ENCODE measurements at places on chromosomes 1 and 21.

DNA sequence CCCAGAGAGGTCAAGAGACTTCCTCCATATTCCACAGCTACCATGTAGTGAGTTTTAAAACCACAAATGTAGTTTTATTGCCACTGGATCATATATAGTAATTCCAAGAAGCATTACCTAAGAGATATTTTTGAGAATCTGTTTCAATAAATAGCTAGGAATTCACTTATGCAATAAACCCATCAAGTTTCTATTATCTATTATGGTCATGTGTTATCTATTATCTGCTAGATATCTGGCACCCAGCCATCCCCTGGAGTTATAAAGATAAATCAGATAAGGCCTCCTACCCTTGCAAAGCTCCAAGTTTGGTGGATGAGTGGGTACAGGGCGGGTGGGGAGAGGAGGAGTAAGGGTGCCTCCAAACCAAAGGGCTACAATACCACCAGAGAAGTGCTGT lies 10.3 kb upstream of the VWA5B1 start:
- DNase-seq = no peak

- no peak for DNase-seq
These were observed 70.8 kb upstream of the MPC2 start for GRCh38 chr1:168007691-168008090.

GRCh38 chr21:41845310-41846032 lies 33.7 kb downstream of the PRDM15 start:
- DNase-seq = no peak

GRCh38 chr1:162391790-162392563 lies 10.4 kb downstream of the C1orf226 start:
- DNase-seq = peak; percentile 43

GRCh38 chr1:40395190-40396175 lies 22.0 kb downstream of the SMAP2 start:
- DNase-seq = no peak

GRCh38 chr1:176560681-176561080 lies 97.7 kb downstream of the PAPPA2 start:
- DNase-seq = no peak

DNA sequence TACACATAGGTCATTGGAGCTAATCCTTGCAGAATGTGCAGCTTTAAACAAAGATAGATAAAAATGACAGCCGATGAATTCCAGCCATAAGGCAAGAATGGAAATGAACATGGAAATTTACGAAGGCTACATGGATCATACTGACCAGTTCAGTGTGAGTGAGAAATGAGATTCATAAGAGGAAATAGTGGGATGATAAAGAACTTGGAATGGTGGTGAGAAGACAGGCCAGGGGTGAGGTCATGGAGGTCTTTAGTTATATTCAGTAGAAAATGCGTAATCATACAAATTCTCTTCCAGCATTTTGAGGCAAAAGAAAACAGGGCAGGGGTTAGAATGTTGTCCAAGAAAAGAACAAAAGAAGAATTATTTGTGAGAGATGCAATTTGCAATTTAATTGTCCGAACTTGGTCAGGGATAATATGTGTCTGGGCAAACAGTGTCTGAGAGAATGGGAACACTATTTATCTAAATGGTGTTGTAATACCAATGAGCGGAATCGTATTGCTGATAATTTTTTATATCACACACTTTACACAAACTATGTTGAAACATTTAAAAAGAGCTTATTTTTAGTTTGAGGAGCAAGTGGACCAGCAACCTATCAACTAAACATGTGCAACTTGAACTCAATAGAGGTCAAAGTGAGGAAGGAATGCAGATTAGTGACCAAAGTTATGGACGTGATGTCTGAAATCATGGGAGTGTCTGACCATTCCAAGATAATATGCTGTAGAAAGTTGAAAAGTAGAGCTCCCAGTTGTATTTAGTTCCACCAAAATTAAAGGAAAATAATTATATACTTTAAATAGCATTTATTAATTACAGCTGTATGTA lies 739.0 kb upstream of the NCAM2 start:
- no peak for DNase-seq

DNA sequence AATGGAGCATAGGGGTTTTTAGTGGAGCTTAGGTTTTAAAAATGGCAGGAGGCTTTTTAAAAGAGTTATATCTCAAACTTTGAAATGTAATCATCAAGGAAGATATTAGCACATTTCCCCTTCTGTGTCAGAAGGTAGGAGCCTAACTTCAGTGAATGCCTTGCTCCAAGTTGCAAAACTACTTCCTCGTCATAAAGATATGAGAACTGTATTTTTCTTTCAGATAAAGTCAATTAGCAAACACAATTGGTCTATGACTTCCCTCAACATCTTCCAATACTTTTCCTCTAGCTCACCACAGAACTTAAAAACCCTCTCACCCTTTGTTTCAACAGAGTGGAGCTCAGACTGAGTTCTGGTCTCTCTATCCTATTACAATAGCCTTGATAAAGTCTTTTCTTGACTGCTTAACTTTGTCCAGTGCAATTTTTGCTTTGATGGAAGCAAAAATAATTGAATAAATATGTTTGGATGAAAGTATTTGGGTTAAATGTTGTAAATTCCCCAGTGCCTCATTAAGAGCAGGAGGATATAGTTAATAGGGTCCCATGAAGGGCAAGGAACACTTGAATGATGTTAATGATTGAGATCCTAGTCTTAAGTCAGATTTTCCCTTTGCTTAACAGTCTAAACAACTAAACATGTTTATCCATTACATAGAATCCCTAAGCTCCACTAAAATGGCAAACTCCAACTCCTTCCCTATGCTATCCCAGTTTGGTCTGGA lies 58.9 kb downstream of the TNFSF18 start:
- DNase-seq = no peak

- DNase-seq = no peak
These were observed 559.7 kb upstream of the CAMK1G start for GRCh38 chr1:209023790-209024189.

DNA sequence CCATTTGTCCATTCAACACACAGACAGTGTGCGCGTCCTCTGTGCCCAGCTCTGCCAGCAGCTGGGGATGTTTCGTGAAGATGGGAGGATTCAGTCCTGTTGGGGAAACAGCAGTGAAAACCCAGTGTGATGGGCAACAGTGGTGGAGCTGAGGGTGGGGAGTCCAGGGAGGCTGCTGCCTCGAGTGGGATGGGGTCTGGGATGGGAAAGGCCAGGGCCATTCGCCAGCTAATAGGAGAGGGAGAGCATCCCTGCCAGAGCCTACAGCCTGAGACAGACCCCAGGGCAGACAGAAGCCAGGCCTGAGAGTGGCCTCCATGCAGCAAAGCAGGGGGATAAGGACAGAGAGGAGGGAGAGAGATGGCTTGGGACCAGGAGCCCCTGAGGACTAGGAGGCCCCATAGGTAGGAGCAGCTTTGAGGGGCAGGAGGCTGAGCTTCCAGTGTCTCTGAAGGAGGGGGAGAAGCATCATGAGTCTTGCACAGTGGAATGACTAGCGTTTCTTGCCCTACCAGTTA lies 252.6 kb downstream of the NPHP4 start:
- no peak for DNase-seq

DNA sequence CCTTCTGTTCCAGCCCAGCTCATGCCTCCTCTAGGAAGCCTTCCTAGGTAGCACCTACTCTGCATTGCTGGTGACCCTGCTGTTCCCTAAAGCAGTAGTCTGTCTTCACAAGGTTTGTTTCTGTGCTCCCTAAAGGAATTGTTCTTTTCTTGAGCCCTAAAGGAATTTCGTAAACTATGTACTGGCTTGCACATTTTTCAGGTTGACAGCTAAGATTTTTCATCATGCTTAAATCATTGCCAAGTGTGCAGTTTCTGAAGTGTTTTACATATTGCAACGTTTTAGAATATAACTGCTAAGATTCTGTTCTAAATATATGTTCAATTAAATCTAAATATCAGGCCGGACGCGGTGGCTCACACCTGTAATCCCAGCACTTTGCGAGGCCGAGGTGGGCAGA lies 13.1 kb downstream of the S100A16 start:
- no peak for DNase-seq

GRCh38 chr1:162161916-162162550 lies 92.5 kb downstream of the NOS1AP start:
- DNase-seq = no peak

DNA sequence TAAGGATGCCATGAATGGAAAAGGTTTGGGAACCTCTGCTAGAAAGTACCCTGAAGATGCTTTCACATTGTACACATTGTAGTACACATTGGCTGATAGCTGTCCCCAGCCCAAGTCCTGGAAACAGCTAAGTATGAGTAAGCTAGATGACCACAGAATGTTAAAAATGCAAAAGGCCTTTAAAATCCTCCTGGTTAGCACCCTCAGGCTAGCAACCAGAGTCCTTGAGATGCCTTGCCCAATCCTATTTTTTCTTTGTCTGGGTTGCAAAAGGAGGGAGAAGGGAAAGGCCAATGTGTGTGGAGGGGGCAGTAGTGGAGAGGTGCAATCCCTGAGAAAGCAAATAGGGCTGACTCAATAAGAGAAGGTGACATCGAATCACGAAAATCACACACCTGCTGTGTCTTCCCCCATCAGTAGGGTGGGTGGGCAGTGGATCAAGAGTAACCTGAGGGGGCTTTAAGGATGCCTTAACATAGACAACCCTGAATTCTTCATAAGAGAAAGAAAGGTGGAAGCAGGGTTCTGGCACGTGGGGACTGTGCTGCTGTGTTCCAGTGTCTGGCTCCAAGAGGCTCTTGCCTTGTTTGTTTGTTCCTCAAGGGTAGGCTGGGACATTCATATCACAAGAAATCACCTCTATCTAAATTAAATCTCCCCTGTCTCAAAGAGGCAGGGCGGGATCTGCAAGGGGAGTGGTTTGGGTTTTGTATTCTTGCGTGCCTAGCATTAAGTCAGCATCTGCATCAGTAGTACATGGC lies 266.2 kb upstream of the PLXNA2 start:
- DNase-seq = no peak

- no peak for DNase-seq
These were observed 272.4 kb downstream of the DUSP10 start for GRCh38 chr1:221469476-221469875.

DNA sequence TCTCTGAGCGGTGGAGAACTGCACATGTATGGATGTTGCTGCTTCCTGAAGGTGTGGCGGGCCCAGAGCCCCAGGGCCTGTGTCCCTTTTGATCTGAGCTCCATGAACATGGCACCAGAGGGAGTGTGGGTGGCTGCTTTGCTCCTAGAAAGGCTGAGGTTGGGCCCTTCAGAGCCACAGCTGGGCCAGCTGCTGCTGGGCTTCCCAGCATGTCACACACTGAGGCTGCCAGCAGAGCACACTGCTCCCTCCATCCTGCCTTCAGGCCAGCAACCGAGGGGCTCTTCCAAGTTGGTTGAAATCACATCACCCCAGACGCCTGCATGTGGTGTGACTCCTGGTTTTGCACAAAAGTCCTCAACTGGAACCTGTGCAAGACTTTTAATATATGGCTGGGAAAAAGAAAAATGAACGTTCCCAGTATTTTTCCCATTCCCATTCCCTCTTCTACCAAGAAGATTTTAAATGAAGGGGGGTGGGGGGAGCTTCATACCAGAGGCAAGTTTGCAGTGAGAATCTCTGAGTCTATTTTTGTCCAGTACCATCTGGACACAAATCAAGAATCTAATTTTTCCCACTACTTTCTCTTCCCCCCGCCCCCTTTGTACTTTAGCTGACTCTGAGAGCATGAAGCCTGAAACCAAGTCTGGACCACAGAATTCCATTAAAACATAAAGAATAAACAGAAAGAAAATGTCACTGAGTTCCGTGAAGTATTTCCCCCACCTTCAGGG lies 26.2 kb upstream of the NGF start:
- DNase-seq = no peak

DNA sequence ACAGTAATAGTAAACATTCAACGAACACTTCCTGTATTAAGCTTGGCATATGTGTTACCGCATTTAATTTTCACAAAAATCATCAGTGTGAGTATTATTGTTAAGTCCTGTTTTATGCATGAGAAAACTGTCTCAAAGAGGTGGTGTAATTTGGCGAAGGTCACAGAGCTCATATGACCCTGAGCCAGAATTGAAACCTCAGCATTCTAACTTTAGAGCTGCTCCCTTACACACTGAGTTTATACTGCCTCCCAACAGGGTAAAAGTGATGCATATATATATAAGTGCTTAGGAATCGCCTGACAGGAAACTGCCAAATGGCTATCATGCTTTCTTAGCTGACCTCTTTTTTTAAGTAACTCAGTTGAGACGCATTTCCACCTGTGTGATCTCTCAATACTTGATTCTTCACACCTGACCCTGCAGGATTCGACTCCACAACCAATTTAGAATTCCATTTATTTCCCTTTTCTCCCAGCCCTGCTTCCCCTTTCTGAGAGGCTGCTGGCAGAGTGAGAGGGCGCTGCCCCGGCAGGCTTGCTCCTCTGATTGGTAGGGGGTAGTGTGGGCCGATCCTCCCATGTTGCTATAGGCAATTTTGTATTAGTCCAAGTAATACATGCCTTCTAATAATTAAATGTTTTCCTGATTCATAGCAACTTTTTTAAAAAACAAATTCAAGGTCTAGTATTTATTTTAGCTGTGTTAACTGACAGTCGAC lies 40.5 kb downstream of the ZBTB40 start:
- no peak for DNase-seq

- no peak for DNase-seq
These were observed 68.6 kb downstream of the NOS1AP start for GRCh38 chr1:162138112-162138511.
